Suppressor macrophage treated with lipopolysaccharide for 1 hour (primary cell): ENCODE measurements at places on chromosomes 3 and 15.
A peak's percentile ranks its signal among the peaks of the same experiment; 100 is the strongest.

DNA sequence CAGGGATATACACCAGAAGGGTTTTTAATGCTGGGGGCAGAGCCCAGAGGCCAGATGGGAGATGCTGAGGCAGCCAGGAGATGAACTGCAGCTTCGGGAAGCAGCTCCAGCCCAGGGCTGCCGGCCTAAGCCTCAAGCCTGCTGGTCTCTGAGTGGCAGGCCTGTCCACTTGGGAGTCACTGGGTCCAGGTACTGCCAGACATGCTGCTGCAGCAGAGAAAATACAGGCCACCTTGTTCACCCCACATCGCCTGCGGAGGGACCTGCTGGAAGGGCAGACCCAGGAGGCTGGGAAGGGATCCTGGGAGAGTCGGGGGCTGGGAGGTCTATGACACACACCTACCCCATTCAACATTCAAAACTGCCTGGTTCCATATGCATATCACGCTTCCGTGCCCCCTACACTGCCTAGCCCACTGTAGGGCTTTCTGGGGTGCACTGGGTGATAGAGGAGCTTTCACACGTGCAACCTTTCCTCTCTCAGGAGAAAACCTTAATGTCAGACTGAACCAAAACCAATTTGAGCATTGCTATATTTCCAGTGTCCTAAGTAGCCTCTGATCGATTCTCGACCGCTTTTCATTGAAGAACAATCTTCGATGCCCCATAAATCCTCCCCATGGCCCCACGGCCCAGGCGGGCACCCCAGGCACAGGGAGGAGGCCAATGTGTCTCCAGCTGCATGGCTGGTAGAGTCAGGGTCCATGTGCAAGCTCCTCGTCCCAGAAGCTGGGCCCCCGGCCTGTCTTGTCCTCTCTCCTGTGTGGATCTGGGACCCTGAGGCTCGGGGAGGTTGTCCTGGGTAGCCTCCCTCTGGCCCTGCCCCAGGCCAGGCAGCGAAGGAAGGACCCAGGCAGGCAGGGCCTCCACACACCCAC, 147.4 kb downstream of the ATP10A start:
- no peak for DNase-seq

DNA sequence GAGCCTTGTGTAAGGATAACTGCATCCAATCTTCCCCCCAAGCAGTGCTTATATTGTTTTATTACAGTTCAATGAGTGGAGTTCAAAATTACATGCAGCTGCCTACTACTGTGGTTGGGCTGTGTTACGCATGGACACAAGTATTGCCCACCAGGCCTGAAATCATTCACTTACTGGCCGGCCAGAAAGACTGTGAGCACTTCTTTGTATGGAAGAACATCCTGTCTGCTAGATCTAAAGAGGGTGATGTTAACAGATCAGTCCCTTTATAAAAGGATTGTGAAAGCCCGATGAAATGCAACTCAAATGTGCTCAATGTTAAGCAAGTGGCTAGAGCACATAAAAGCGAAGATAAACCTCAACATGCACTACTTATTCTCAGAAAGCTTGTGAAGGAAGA, 132.5 kb downstream of the FOXP1 start:
- DNase-seq: no peak

DNA sequence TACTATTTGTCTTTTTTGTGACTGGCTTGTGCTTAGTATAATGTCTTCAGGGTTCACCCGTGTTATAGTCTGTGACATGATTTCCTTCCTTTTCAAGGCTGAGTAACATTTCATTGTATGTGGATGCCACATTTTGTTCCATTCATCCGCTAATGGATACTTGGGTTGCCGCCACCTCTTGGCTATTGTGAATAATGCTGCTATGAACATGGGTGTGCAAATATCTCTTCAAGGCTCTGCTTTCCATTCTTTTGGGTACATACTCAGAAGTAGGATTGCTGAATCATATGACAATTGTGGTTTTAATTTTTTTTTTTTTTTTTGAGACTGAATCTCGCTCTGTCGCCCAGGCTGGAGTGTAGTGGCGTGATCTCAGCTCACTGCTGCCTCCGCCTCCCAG, 15.4 kb downstream of the CRTC3 start:
- DNase-seq: peak; percentile 24

DNA sequence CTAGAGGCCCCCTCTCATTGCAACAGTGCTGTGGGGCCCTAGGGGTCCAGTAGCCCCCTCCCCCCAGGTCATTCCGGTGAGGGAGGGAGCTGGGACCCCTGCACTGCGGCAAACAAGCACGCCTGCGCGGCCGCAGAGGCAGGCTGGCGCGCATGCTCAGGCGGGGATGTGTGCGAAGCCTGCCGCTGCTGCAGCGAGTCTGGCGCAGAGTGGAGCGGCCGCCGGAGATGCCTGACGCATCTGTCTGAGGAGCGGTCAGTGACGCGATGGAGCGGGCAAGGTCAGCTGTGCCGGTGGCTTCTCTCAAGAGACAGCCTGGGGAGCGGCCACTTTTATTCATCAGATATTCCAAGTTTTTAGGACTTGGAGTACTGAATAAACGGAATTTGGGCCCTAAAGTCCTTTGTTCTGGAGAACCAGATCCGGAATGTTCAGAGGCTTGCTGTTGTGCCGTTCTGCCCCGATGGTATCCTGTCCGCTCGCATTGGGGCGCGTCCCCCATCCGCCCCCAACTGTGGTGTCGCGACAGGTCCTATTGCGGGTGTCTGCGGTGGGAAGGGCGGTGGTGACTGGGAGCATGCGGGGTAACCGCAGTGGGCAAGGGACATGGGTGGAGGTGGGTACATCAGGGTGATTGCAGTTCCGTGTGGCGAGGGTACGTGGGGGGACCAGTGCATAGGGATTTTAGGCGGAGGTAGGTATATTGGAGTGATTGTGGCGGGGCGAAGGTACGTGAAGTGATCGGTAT, at the start of the genes SNRPN and SNURF:
Gene SNRPN, plus strand, starts transcription at position 205 of the 748 bp plus-strand sequence. CDS start 19,467 bp downstream, outside the sequence.
Gene SNURF, plus strand, starts transcription at position 205 of the 748 bp plus-strand sequence. Its CDS starts 62 bp downstream, at position 267.
- peak; percentile 71 for DNase-seq

DNA sequence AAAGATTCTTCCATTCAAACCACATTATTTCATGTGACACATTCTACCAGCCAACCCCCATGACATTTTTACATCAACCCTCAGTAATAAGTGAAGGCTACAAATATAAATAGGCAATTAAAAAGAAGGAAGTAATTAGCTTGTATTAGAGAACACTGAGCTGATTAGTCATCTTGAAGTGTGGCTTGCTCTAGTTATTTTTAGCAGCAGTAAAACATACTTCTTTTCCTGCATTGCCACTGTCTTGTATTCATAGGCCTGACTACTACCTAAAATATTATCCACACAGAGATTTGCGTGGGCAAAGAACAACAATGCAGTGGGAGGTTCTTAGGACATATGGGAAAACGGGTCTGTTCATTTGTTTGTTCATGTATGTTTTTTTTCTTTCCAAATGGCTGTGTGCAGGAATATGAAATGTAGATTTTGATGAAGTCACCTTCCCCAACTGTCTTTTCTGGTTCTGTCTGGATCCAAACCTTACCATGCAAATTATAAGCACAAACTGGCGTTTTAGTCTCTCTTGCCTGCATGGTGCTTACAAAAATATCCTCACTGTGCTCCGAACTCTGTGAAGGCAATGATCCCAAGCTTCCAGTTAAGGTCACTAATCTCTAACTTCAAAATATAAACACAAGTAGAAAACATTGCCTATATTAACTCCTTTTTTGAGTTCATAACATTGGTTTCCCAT, 31.5 kb upstream of the TM4SF4 start:
- peak; percentile 64 for DNase-seq

DNA sequence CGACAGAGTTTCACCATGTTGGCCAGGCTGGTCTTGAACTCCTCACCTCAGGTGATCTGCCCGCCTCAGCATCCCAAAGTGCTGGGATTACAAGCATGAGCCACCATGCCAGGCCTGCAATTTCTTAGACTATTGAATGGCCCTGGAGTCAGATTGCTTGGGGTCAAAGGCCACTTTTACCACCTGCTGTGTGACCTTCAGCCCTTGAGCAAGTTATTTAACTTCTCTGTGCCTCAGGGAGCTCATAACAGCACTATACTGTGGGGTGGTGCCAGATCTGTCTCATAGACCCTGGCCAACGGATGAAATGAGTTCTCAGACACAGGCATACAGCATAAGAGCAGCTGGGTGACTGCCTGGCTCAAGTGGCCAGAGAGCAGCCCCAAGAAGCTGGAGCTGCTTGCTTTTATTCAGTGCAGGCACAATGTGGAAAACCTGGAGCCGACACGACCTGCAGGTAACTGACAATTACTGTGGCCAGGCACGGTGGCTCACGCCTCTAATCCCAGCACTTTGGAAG, 44.9 kb upstream of the FURIN start:
- DNase-seq: no peak

- no peak for DNase-seq
Measured at GRCh38 chr15:45326741-45327140, 51.6 kb downstream of the GATM start.

GRCh38 chr3:141231952-141232823, 563 bp downstream of the PXYLP1 start:
- peak; percentile 21 for DNase-seq

DNA sequence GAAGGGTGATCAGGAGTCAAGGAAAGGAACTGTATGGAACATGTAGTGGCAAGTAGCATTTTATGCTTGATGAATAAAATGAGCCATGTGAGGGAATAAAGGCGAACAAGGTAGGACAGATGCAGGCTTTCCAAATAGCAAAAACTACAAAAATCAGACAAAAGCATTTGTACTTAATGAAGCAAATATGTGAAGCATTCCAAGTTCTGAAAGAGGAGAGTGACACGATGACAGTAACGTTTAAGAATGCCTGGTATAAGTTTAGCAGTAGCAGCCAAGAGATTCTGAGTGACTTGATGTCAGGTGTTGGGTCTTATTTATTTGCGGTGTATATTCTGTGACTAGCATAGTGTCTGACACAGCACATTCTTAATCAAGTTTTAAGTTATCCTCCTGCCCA, 408.2 kb upstream of the RASGRP1 start:
- DNase-seq: no peak

DNA sequence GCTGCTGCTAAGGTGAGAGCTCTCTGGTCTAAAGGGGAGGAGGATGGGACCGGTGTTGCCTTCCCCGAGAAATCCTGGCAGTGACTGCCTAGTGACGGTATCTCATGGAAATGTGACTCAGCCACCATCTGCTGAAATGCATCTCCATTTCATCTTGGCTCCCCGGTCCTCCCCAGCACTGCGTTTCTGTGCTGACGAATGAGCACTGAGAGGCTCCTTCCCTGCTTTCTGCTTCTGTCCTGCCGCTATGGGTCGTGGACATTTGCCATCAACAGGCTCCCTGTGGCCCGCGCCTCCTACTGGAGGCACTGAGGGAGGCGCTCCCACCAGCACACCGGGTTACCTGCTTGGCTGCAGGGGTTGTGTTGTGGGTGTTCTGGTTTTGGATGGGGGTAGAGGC, 13.5 kb upstream of the SEC13 start:
- no peak for DNase-seq

- no peak for DNase-seq
Measured at GRCh38 chr3:133894353-133895207, 1.1 kb downstream of the RAB6B start.

GRCh38 chr3:179045719-179046402, 25.7 kb downstream of the ZMAT3 start:
- DNase-seq: peak; percentile 10

DNA sequence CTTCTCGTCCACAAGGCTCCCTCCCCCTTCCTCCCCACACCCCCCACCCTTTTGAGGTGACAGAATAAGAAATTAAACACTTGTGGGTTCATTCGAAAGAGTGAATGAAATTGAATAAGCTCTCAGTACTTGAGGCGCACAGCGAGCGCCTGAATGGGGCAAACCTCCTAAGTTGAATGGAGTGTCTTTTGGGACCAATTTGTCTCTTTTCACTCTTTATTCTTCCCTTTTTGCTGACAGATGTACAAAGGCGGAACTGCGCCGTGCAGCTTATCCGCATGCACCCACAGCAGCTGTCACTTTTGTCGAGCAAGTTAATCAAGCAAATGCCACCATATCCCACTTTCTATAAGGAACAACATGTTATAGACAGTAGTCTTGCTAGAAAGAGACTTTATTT, 47.9 kb upstream of the FEZF2 start:
- no peak for DNase-seq

GRCh38 chr3:44042772-44043171, 198.9 kb upstream of the TOPAZ1 start:
- no peak for DNase-seq

- no peak for DNase-seq
Measured at GRCh38 chr15:59678620-59679019, 10.5 kb downstream of the BNIP2 start.

DNA sequence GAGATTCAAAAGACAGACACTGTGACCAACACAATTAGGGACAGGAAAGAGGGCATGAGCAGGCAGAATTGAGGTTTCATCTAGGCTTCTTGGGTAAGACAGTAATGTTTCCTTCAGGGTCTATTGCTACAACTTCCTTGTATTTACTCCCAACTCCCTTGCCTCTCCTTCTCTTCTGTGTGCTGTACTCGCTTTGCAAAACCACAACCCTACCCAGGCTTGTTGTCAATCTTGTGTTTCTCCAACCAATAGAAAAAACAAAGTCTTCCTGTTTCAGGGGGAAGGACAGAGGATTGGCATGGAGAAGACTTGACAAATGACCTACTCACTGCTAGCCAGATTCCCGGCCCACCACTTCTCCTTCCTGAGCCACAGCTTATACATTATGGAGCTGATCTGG, 36.3 kb upstream of the MASP1 start:
- no peak for DNase-seq

DNA sequence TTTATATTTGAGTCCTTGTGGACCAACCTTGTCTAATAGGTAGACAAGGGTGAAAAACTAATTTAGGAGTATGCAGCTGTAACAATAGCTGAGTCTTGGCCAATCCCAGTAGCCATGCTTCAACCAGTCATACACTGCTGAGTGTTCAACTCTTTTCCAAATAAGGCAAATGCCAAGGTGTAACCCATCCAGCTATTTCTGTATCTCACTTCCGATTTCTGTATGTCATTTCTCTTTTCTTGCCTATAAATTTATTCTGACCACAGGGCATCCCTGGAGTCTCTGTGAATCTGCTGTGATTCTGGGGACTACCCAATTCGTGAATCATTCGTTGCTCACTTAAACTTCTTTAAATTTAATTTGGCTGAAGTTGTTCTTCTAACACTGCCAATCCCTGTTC, 93.2 kb downstream of the MAGI1 start:
- no peak for DNase-seq

DNA sequence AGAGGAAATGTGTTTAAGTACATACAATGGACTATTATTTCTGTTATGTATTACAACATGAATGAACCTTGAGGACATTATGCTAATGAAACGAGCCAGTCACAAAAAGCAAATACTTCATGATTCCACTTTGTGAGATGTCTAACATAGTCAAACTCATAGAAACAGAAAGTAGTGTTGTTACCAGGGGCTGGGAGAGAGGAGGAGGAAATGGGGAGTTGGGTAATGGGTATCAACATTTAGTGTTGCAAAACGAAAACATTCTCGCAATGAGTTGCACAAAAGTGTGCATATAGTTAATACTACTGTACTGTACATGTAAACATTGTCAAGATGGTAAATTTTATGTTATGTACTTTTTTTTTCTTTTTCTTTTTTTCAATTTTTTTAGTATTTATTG, 194.3 kb downstream of the IL5RA start:
- DNase-seq: no peak
